Hair follicle dermal papilla cell (primary cell): ENCODE measurements at places on chromosomes 12 and 14. TPM values are rescaled to one million over a fixed set of nuclear protein-coding genes. Genes with fewer than 3 reads are reported as not detected.

The SMOC1 gene
- 0.24 and 1.8 TPM in 2 replicates for total RNA-seq

The ZNF891 gene
- total RNA-seq: 0.85 and 1.3 TPM in 2 replicates

The PGF gene
- total RNA-seq: 101 and 129 TPM in 2 replicates

The NRL gene
- 0.97 and 1.8 TPM in 2 replicates for total RNA-seq

The VPS37B gene
- 32.3 and 39.1 TPM in 2 replicates for total RNA-seq

The CREBL2 gene
- 42.6 and 43.0 TPM in 2 replicates for total RNA-seq

The TAS2R30 gene
- total RNA-seq: 3.6 and 8.8 TPM in 2 replicates

The GIT2 gene
- 48.2 and 52.3 TPM in 2 replicates for total RNA-seq

The C14orf39 gene
- total RNA-seq: 0.16 TPM in 1 of 2 replicates, not detected in the other

The CDC42BPB gene
- total RNA-seq: 92.5 and 107 TPM in 2 replicates

The ESPL1 gene
- total RNA-seq: 1.6 and 1.8 TPM in 2 replicates

The TMEM253 gene
- total RNA-seq: not detected in 2 replicates

The KCNC2 gene
- total RNA-seq: not detected in 2 replicates

The CTDSP2 gene
- 182 and 200 TPM in 2 replicates for total RNA-seq

The ACRBP gene
- 0.16 TPM in 1 of 2 replicates, not detected in the other for total RNA-seq

The RPL10L gene
- total RNA-seq: not detected in 2 replicates

The VTI1B gene
- total RNA-seq: 49.2 and 52.5 TPM in 2 replicates

The TNFAIP2 gene
- 59.4 and 83.2 TPM in 2 replicates for total RNA-seq

The CLEC6A gene
- total RNA-seq: not detected in 2 replicates

The KITLG gene
- 105 and 131 TPM in 2 replicates for total RNA-seq

The BRMS1L gene
- total RNA-seq: 5.0 and 6.3 TPM in 2 replicates

The HOTAIR gene
- total RNA-seq: 0.16 TPM in 1 of 2 replicates, not detected in the other

The RD3L gene
- not detected in 2 replicates for total RNA-seq

The SLCO1B1 gene
- not detected in 2 replicates for total RNA-seq

The MMP19 gene
- 15.4 and 16.1 TPM in 2 replicates for total RNA-seq

The PTPN21 gene
- 16.0 and 20.3 TPM in 2 replicates for total RNA-seq

The MIPOL1 gene
- total RNA-seq: 7.7 and 10.1 TPM in 2 replicates

The ANKRD9 gene
- 12.8 and 14.9 TPM in 2 replicates for total RNA-seq

The NGB gene
- total RNA-seq: not detected in 2 replicates

The HNF1A gene
- total RNA-seq: not detected in 2 replicates

The ABCD2 gene
- under 0.01 and 0.12 TPM in 2 replicates for total RNA-seq

The RNASE3 gene
- total RNA-seq: not detected in 2 replicates

The BDKRB2 gene
- total RNA-seq: 3.5 and 21.3 TPM in 2 replicates

The RNASE13 gene
- not detected in 2 replicates for total RNA-seq

The HAL gene
- total RNA-seq: 0.12 and 0.16 TPM in 2 replicates

The GALNT9 gene
- not detected in 2 replicates for total RNA-seq

The OR6C1 gene
- total RNA-seq: not detected in 2 replicates

The LRTM2 gene
- total RNA-seq: not detected in 2 replicates

The TRIM9 gene
- total RNA-seq: 0.97 and 1.8 TPM in 2 replicates

The KCNA1 gene
- 0.12 and 0.49 TPM in 2 replicates for total RNA-seq

The LTB4R gene
- total RNA-seq: 1.3 and 2.6 TPM in 2 replicates

The GPD1 gene
- total RNA-seq: under 0.01 and 0.24 TPM in 2 replicates

The ADCY4 gene
- 24.2 and 35.5 TPM in 2 replicates for total RNA-seq

The SLC25A21 gene
- under 0.01 and 0.24 TPM in 2 replicates for total RNA-seq

The KLRC3 gene
- total RNA-seq: not detected in 2 replicates

The SMCO3 gene
- total RNA-seq: not detected in 2 replicates

The LHX5 gene
- not detected in 2 replicates for total RNA-seq

The RNASE1 gene
- total RNA-seq: not detected in 2 replicates

The SRRM4 gene
- total RNA-seq: not detected in 2 replicates
